Diencephalon (tissue), 1 donor: ENCODE measurements at places on chromosomes 3 and 15. TPM values are rescaled to one million over a fixed set of nuclear protein-coding genes. Genes with fewer than 3 reads are reported as not detected.

STXBP5L gene
- total RNA-seq = 23.8 TPM

STRIT1 gene
- total RNA-seq = 2.1 TPM

VEPH1 gene
- 26.1 TPM for total RNA-seq

DLEC1 gene
- total RNA-seq = 3.0 TPM

PDCD10 gene
- total RNA-seq = 79.1 TPM

SLC27A2 gene
- total RNA-seq = 6.2 TPM

DPPA2 gene
- not detected for total RNA-seq

CD86 gene
- total RNA-seq = 1.8 TPM

CCR3 gene
- total RNA-seq = not detected

ZNF80 gene
- 0.23 TPM for total RNA-seq

CHST14 gene
- total RNA-seq = 1.8 TPM

SMCO1 gene
- not detected for total RNA-seq

CCK gene
- 14.5 TPM for total RNA-seq
